ENCODE measurements at places on chromosomes 16 and 17. TPM values are rescaled to one million over a fixed set of nuclear protein-coding genes. Genes with fewer than 3 reads are reported as not detected.

GRCh38 chr16:49100366-49100765 is 181.3 kb downstream of the CBLN1 start:
- DNase-seq, result no peak

VASN gene
- 32.0 TPM for total RNA-seq

WFIKKN1 gene
- total RNA-seq, result 0.89 TPM

IL17C gene
- total RNA-seq, result 0.36 TPM

DNA sequence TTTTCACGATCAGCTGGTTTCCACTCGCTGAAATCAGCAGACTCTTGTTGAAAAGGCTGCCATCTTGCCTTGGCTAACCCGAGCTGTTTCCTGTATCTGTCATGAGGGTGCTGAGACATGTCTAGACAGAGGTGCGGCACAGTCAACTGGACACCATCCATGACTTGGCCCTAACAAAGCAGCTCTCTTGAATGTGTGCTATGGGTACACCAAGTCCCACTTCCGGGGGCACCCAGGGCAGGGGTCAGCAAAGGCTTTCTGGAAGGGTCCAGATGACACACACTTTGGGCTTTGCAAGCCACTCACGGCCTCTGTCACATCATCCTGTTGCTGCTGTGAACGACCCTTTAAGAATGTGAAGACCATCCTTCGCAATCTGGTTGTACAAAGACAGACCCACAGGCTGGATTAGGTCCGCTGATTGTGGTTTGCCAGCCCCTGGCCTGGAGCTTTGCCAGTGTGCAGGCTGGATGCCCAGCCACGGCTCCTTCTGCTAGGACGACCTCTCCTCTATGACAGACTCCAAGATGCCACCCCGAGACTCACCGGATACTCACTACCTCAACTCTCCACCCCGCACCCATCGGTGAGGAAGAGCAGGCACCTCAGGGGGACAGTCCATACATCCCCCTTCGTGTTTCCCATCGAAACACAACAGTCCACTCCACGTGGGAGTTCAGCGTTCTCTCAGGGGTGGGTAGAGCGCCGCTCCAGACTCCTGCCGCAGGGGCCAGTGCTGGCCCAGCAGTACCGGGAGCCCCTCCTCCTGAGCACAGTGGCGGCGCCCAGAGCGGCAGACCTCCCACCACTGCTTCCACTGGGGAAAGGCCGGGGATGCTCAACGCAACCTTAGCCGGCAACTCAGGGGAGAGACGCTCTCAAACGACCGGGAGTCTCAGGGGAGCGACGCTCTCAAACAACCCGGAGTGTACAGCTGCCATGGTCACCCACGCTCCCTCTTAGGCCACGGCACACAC is 123.5 kb downstream of the ANKRD11 start:
- no peak for DNase-seq

DNA sequence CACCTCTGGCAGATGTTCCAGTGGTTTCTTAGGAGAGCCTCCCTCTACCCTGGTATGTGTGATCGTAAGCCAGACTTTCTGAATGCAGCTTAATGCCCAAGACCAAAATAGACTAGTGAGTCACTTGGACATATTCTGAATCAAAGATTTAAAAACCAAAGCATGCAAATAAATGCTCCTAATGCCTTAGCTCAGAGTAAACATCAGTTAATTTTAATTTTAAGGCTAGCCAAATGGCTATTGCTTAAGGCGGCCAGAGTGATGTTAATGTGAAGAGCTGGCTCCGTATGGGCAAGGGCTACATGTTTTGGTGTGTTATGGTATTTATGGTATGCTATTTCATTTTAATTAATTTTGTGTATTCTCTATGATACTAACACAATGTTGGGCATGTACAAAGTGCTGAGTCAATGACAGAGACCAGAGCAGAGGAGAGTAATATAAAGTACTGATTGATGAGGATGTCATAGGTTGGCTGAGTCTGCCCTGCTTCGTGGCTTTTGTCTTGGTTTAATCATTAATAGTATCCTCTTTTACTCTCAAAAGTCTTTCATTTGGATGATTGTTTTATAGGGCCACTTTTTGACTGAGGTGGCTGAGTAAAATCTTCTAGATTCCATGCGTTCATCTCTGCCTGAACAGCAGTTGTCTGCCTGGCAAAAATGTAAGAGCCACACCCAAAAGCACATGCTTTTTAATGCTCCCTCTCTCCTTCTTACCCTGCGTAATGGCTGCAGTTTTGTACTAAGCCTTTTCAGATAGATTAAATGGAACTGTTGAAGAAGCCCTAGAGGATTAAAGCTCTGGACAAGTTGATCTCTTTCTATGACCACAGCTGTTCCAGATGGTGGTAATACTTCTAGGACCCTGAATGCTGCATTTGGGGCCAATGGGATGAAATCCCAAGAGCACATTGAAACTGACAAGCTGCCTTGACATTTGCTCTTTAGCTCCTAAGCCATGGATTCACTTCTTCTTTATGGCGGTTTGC is 59.6 kb downstream of the MAP2K6 start:
- peak; percentile 67 for DNase-seq

- no peak for DNase-seq
Measured at GRCh38 chr16:24984903-24985675, 30.1 kb downstream of the ARHGAP17 start.

- no peak for DNase-seq
Measured at GRCh38 chr17:80755650-80756405, 211.2 kb downstream of the RPTOR start.

DNA sequence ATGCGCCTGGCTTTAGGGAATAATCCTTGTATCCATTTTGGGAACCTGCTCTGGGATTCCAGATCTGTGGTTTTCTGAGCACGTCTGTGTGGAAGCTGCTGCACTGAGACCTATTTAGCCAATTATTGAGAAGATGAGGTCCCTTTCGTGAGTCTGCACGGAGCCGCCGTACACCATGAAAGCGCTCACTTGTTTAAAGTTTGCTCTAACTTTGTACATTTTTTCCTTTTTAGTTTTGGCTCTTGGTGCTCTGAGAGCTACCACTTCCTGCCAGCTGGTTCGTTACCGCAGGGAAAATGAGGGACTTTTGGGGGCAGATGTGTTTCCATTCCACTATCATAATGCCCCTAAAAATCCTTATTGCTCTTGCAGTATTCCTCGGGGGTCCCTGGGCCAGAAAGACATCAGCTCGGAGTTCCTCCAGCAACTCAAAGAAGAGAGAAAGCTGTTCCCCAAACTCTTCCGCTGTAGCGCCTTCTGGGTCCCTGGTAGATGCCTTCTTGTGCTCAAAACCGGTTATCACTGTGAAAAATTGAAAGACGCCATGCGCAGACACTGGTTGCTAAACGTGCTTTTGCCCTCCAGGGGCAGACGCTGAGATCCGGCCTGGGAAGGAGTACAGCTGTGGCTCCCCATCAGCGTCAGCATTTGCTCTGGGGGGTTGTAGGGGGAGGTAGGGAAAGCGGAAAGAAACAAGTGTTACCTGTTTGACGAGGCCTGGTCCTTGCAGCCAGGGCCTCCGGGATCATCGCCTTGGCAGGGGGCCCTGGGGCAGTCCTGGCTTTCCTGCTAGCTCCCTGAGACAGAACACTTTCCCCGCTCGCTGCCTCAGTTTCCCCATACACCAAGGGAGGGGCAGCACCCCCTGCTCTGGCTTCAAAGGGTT is 238.1 kb downstream of the MRTFB start:
- no peak for DNase-seq

GRCh38 chr17:11082559-11082958 is 158.5 kb upstream of the SHISA6 start:
- no peak for DNase-seq

DNA sequence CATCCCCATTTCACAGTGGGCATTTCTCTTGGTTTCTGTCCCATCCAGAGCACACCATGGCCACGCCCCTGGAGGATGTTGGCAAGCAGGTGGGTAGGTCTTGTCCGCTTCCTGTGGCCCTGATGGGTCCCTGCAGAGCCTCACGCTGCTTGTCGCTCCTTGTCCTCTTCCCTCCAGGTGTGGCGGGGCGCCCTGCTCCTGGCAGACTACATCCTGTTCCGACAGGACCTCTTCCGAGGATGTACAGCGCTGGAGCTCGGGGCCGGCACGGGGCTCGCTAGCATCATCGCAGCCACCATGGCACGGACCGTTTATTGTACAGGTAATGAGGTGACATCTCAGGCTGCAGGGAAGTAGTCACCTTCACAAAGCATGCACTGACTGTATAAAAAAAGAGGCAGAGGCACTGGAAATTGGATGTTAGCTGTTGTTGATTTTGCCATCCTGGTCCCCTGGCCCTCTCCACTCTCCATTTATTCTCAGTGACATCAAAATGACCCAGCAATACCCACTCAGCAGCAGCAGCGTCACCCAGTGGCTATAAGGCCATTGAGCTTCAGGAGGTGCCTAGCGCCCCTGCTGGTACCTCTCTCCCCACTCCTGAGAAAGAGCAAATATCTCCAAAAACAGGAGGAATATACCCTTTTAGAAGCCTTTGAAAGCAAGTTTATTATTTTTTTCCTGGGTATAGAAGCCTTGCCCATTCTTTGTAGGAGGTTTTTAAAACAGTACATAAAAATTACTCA is 13.7 kb downstream of the METTL22 start:
- peak; percentile 13 for DNase-seq

GRCh38 chr16:49411121-49411970 is 37.7 kb downstream of the C16orf78 start:
- DNase-seq, result no peak

DNA sequence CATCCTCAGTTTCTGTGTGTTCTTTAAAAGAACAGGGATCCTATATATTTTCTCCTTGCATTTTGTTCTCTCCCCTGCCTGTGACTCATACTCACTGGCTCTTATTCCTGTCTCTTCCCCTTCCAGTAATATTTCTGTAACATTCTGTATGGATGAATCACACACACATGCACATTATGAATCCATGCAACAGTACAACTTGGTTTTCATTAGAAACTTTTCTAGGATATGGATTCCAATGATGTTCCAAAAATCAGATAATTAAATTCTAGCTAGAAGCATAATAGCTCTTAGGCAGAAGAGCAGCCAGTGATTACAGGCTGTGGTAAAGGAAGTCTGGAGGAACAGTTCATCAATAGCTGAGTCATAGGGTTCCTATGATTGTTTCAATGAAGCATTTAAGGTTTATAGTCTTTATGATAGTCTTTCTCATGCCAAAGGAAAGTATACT is 119.6 kb upstream of the PMFBP1 start:
- peak; percentile 94 for DNase-seq

DNA sequence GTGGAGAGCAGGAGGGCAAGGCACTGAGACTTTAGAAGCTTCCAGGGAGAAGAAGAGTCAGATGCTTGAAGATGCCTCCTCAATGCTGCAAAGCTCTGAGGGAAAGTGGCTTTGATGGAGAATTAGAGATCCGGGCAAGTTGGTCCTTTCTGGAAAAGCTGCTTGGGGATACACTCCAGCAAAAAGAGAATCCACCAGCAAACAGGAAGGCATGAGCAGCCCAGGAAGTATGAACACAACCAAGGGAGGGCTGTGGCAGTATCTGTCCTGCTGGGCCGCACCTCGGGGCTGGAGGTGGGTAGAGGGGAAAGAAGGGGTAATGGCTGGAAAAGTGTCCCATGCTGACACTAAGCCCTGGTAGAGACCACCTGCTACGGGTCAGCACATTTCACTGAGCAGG is 5.3 kb downstream of the LMF1 start:
- DNase-seq, result no peak

KRT15 gene
- 0.26 TPM for total RNA-seq

DNA sequence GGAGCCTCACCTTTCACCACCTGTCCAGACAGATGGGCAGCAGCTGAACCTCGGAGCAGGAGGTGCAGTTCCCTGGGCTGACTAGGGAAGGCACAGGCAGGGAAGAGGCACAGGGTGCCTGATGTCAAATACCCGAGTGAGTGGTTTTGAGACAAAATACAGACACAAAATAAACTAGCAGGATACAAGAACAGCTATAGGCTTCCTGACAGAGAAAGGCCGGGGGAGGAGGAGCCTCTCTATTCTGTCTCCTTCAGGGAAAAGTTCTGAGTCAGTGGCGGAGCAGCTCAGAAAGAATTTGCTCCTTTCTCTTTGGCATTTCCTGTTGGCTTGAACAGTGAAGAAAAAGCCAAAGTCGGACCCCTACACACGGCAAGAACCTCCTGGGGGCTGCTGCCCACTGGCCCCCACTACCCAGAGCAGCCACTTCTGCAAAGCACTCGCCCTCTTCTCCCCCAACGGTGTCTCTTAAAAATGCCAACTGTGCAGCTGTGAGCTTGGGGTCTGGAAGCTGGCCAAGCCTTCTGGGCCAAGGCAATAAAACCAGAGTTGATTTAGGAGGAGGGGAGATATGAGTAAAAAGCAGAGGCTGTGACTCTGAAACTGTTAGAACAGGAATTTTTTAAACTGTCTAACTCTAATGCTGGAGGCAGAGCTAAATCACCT is 14.4 kb upstream of the FAAP100 start:
- DNase-seq, result peak; percentile 97

NT5M gene
- total RNA-seq, result 1.6 TPM

OR1A1 gene
- not detected for total RNA-seq
